Caco-2 (cell line): ENCODE measurements at places on chromosomes 12 and 14. TPM values are rescaled to one million over a fixed set of nuclear protein-coding genes. Genes with fewer than 3 reads are reported as not detected.

Gene MMP19
- total RNA-seq, result 1.9 and 2.2 TPM in 2 replicates

Gene MON2
- 30.7 and 30.8 TPM in 2 replicates for total RNA-seq

Gene ZNF605
- 7.1 and 7.5 TPM in 2 replicates for total RNA-seq

Gene EPYC
- not detected in 2 replicates for total RNA-seq

Gene P2RX2
- total RNA-seq, result not detected in 2 replicates
